Activated T-helper 1 cell treated with anti-CD3 and anti-CD28 coated beads, Interleukin-2, amount 50 U/mL, for 16 hours (primary cell): ENCODE measurements at places on chromosomes 12 and 14.

DNA sequence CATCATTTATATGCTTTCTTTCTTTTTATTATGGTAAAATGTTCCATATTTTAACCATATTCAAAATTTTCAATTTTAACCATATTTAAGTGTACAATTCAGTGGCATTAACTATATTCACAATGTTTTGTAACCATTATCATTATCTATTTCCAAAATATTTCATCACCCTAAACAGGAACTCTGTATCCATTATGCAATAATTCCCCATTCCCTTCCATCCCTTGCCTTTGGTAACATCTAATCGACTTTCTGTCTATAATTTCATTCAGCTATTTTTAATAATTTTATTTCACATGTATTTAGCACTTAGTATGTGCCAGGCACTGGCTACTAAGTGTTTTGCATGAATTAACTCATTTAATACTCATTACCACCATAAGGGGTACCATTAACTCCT, 287.5 kb downstream of the NELL2 start:
- no peak for DNase-seq

DNA sequence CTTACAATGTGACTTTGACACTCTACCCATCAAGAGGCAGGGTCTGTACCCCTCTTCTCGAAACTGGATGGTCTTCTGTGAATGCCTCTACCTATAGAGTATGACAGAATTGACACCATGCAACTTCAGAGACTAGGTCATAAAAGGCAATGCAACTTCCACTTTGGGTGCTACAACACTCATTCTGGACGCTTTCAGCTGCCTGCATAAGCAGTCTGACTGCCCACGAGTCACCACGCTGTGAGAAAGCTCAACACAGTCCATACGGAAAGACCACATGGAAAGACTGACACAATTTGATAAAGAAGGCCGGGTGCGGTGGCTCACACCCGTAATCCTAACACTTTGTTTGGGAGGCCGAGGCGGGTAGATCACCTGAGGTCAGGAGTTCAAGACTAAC, 14.9 kb downstream of the SLC7A7 start:
- DNase-seq: no peak

GRCh38 chr12:93634416-93634815, 42.8 kb upstream of the CRADD start:
- no peak for DNase-seq

- no peak for DNase-seq
Measured at GRCh38 chr12:21634245-21634644, 23.4 kb downstream of the LDHB start.

- DNase-seq: no peak
Measured at GRCh38 chr12:67928621-67929383, 60.4 kb upstream of the IFNG-AS1 start.

GRCh38 chr14:51188566-51189185, 51.4 kb upstream of the TMX1 start:
- no peak for DNase-seq

GRCh38 chr12:95582230-95583058, 31.2 kb upstream of the USP44 start:
- DNase-seq: no peak

- no peak for DNase-seq
Measured at GRCh38 chr12:62976110-62976662, 41.2 kb upstream of the PPM1H start.

GRCh38 chr12:108822497-108823205, 34.7 kb downstream of the SSH1 start:
- DNase-seq: no peak

DNA sequence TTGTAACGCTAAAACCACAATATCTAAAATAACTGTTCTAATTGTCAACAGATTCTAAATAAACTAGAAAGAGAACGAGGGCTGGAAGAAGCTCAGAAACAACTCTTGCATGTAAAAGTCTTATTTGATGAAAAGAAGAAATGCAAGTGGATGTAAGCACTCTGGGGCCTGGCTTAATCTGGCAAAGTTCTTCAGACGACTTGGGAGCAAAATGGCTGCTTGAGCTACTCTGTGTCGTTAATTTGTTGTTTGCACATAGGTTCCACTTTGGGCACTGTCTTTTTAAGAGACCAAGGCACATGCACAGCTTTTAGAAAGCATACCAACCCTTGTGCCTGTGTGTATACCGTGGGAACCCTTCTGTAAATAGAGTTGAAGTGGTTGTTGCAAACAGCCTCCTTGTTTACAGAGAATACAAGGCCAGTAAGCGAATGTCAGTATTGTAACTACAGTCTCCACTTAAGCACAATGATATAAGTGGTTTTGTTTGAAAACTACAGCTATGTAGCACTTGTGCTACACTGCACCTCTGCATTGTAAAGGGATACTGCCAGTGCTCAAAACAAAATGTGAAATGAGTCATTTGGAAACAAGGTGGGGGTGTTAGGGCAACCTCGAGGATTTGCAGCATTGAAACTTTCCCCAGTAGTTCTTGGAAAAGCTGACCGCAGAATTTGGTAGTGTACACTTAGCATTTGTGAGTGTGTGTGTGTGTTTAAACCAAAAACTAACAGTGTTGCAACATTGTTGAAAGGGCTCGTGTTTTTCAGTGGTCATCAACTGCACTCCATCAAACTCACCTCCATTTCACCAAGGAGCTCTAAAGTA, 154.3 kb downstream of the CEP83 start:
- no peak for DNase-seq

GRCh38 chr14:60488175-60488574, 2.3 kb upstream of the C14orf39 start:
- no peak for DNase-seq

GRCh38 chr14:65770681-65771080, 358.2 kb downstream of the FUT8 start:
- DNase-seq: no peak

- DNase-seq: no peak
Measured at GRCh38 chr12:112985642-112986290, 7.4 kb downstream of the OAS2 start.

DNA sequence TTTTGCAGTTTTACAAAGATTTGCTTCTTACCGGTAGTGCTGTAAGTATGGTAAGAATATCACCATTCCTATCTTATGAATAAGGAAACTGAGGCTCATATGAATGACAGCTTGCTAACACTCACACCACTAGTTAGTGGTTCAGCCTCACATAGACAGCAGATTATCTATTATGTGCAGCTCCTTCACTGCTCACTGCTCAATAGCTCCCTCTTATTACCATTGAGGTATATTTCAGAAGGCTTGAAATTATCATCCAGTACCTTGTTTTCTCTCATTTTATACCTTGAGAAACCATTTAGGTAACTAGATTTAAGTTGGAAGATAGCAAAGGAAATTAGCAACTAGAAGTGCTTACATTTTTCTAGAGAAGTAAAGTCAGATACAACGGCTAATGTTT, 15.5 kb downstream of the RIC8B start:
- DNase-seq: no peak

DNA sequence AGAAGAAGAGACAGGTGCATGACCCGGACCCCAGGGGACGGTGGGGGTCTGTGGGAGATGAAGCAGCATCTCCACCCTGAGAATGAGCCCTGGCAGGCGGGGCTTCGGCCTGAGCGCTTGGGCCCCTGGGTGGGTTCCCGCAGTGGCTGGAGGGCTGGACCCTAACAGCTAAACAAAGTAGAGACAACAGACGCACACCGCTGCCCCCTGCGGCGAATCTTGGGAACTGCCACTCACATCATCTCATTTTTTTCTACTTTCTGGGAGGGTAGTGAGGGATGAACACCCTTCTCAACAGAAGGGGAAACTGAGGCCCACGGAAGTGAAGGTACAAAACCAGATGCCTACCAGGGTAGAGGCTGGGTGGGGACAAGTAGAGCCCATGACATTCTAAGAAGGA, 104.7 kb downstream of the RFLNA start:
- DNase-seq: no peak

GRCh38 chr12:53601296-53601847, 24.8 kb downstream of the ATF7 start:
- no peak for DNase-seq

DNA sequence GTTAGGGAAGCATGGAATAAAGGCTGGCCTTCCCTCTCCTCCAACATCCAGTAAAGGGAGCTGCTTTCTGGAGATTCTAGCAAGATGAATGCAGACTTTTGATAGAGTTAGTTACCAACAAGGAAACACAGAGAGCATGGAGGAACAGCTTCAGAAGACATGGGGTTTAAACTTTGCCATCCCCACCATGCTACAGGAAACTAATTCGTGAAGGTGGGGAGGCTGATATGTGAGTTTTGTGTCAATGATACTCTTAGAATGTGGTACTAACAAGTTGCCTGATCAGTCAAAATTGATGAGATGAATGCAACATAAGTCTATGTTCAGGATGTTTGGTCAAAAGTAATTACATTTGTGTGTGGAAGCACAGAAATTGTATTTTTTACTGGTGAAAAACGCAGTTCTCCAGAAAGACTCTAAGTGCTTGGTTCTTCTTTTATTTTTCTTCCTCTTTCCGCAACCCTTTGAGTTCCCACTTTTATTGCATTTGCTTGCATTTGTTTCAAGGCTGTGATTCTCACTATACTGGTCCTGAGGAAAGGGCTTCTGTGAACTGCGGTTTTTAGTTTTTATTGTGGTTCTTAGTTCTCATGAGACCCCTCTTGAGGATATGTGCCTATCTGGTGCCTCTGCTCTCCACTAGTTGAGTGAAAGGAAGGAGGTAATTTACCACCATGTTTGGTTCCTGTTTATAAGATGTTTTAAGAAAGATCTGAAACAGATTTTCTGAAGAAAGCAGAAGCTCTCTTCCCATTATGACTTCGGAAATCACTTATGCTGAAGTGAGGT, at the start of gene CLEC4A:
TSS of gene CLEC4A (plus strand) at position 494 of the 789 bp plus-strand sequence. CDS start at position 756, 262 bp downstream.
- DNase-seq: no peak

GRCh38 chr12:32444895-32445294, 45.5 kb downstream of the FGD4 start:
- DNase-seq: no peak

GRCh38 chr14:23567186-23568020, at the start of gene AP1G2:
AP1G2 (minus strand) TSS chr14:23567791; CDS start chr14:23567314, 477 bp downstream.
- peak; percentile 73 for DNase-seq

DNA sequence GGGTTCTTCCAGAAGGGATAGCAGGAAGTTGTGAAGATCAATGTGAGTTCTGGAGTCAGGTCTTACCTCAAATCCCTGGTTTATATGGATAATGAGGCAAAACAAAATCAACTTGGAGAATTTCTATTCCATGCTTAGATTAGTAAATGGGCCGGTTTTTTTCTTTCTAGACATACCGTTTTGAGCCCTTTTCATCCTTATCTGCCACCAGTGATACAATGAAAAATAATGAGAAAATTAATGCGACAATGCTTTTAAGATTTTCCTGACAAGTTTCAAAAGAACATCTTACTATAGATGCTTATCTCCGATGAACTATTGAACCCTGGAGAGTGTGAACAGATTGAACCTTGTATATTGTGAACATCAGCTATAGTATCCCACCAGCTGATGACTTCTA, 262.7 kb downstream of the BTG1 start:
- DNase-seq: no peak

DNA sequence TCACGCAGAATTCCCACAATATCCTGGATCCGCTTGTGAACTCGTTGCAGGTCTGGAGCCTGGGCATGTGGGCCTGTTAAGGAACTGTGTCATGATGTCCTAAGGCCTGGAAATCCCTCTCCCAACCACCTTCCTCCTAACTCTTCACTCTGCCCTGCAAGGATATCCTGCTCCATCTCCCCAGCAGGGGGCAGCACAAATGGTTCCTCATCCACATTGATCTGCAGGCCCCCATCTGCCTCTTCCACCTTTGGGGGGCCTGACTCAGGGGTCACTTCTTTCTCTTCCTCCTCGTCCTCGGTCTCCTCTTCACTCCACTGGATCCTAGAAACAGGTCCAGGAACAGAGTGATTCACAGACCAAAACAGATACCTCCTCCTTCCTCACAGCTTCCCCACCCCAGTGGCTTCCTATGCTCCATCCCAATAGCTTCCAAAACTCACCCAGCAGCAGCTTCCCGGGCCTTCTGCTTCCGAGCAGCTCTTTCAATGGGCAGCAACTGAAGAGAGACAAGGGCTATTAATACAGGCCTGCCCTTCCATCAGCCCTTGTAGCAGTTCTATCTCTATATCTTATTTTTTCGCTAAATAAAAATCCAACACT, 4.5 kb downstream of the NOP2 start:
- DNase-seq: peak; percentile 47
